Ammon's horn (tissue), 1 donor: ENCODE measurements at places on chromosomes 7 and 10.
A peak's percentile ranks its signal among the peaks of the same experiment; 100 is the strongest.

DNA sequence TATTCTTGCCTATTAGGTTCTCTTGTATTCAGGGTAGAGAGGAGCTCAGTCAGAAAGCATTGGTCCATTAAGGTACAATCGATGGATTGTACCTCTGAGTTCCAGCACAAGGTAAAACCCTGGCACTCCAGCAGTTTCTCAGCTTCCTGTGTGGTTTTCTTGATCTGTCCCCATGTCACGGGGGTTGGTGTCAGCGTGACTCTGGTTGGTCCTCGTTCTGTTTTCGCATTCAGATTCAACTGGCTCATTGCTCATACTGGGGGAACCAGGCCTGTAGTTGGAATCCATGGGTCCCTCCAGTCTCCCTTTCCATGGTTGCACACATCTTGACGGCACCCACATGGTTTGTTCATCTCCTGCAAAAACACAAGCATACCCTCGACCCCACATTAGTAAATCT lies 32.7 kb upstream of the RASGEF1A start:
- no peak for DNase-seq

GRCh38 chr10:45407542-45407941 lies 33.5 kb downstream of the ALOX5 start:
- no peak for DNase-seq

- no peak for DNase-seq
Observed at GRCh38 chr10:95782318-95782717, 26.4 kb downstream of the ENTPD1 start.

GRCh38 chr10:48287417-48288391 lies 13.2 kb upstream of the FRMPD2 start:
- DNase-seq: peak; percentile 89

- DNase-seq: no peak
Observed at GRCh38 chr10:77590344-77591237, 47.0 kb downstream of the KCNMA1 start.

DNA sequence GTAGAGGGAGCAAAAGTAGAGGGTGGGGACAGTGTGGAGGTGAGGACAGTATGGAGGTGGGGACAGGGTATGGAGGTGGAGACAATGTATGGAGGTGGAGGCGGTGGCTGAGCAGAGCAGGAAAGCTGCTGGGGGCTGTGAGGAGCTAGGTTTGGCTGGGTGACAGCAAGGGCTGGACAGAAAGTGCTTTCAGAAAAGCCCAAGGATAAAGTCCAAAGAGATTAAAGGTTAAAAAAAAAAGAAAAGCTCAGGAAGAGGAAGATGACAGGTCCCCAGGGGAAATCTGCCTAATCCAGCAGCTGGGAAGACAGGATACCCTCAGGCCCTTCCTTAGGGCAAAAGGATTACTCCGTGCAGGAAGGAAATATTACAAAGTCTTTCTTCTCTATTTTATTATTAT lies 32.1 kb upstream of the PFKFB3 start:
- DNase-seq: no peak

DNA sequence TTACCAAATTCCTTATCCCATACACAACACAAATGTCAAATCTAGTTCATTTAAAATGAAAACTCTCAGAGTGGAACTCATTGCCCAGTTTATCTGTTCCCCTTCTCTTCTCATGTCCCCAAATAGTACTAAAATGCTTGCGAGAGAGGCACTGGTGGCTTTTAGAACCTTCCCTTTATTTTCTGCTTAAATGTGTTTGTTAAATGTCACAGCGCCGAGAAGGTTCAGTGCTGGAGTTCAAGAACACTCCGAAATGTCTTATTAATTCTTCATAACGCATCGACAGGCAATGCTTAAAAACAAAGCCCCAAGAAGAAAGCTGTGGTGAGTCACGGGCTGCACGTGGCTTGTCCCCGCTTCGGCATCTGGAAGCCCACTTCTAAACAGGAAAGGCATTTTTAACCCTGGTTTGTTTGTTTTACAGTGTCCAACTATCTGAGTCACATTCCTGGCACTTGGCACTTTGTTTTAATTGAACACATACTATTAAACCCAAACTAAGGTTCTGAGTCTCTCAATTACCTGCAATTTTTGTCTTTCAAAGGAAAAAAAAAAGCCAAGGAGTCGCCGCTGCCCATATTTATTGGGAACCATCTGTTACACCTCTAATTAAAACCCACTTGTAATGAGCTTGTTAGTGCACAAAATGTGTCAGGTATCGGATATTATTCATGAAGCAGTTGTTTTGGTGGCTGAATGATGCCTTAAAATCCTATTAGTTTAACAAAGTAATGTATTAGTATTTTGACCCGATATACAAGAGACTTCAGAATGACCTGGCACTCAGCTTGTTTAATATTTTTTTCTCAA lies 49.9 kb upstream of the MGMT start:
- DNase-seq: no peak

GRCh38 chr7:20794676-20795075 lies 8.0 kb upstream of the SP8 start:
- no peak for DNase-seq

DNA sequence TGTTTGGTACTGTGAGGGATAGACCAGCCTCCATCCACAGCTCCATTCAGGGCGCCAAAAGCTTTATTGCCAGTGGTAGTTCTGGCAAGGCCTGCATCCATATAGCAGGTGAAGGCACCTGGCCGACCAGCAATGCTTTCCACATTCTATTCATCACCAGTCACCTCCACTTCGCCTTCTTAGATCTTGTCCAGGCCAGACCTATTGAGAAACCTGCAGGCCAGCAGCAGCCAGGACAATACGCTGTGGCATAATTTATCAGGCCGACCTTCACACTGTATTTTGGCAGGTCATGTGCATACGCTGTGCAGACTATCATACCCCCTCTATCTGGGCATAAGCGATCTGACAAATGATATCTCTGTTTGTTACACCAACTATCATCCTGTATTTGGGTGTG lies 15.2 kb upstream of the KNDC1 start:
- no peak for DNase-seq

- no peak for DNase-seq
Observed at GRCh38 chr7:105403128-105403527, 14.4 kb upstream of the SRPK2 start.

DNA sequence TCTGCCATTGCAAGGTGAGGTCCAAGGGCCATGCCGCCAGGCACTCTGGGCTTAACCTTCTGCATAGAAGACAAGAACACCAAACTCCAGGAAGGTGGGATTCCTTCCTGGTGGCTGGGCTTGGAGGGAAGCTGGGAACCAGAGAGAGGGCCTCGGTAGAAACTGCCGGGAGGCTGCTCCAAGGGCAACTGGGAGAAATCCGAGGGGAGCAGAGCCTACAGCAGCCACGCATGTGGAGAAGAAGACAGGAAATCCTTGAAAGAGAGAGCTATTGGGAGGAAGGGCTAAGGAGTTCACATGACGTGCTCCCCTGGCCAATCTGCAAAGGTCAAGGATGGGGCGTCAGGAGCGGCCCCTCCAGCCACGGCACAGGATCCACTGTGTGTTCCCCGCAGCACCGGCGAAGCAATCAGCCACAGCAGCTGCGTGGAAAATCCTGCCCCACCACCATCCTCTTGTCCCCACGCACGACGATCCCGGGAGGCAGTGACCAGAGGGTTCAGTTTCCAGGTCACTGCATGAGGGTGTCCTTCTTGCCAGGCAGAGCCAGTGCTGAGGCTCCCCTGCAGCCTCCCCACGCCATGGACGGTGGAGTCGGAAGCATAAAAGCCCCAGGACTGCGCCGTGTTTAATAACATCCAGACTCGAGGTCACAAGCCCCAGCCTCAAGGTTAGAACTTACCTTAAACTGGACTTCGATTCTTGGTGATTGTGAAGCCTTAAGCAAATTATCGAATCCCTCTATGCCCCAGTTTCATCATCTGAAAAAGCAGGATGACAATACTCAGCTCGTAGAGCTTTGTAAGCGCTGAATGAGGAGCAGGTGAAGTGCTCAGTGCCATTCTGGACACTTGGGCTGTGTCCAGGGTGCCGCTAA lies 8.6 kb upstream of the PPP2R2D start:
- DNase-seq: no peak
